DMS79 treated with DMSO at 0.1 percent for 48 hours (cell line): ENCODE measurements at places on chromosomes 5 and 9.

DNA sequence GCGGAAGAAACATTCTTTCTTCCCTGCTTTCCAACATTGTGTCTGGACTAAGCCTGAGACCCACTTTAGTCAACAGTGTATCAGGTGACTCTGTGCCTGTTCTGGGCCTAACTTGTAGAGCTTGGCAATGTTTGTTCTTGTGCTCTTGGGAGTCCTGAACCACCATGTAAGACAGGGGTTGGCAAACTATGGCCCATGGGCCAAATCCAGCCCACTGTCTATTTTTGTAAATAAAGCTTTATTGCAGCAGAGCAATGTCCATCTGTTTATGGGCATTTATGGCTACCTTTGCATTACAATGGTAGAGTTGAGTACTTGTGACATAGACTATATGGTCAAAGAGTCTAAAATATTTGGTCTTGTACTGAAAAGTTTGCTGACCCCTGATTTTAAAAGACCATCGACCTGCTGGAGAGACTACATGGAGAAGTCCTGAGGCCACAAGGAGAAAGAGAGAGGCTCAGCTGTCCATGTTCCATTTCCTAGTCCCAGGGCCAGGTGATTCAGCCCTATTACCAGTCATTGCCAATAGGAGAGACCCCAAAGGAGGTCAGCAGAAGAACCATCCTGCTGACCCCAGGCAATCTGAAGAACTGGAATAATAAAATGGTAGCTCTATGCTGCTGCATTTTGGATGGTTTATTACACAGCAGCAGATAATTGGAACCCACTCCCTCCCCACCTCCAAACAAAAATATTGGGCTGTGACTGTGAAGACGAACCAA lies 211.3 kb downstream of the AUH start:
- no peak for DNase-seq

DNA sequence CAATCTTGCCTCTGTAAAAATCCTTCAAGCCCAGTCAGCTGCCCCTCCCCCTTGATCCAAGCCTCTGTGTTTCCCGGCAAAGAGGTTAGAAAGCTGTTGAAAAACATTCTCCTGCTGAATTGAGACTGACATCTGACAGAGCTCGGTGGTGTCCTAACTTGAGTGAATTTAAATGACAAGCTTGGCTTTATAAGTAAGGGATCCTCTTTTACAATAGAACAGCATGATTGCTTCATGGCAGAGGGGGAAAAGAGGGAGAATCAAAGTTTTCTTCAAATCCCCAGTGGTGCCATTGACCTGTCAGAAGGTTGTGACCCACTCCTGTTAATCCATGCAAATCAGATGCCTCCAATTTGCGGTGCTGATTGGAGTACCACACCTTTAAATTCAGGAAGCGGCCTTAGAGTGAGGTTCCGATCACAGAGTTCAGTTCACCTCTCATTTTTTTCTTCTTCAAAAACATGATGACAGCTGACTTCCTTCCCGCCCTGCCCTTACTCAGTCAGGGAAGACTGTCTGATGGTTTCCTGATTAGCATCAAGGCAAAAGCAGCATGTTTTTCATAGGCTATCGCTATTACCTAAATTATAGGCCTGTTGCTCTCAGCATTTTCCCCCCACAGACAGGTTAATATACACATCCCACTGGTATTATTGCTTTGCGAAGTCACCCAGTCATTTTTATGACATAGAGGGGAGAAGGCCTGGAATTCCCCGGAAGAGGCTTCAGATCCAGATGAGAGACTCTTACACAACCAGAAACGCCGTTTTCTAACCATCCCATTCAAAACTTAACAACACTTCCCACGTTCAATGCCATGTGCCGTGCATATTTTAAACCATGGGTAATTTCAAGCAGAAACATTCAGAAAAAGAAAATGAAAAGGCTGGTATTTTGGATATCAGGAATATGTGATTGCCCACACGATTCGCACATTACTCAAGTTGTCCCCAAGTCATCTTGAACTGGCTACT lies 141.4 kb downstream of the EBF1 start:
- DNase-seq: no peak

DNA sequence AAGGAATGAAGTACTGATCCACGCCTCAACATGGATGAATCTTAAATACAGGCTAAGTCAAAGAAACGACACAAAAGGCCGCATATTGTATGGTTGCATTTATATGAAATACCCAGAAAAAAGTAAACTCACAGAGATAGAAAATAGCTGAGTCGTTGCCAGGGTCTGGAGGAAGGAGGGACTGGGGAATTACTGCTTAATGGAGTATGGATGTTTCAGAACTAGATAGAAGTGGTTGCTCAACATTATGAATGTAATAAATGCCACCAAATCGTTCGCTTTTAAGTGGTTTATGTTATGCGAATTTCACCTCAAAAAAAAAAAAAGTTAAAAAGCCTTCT lies 784 bp upstream of the MSANTD3 start:
- DNase-seq: no peak

- DNase-seq: no peak
These were observed 286.0 kb downstream of the ZSWIM6 start for GRCh38 chr5:61617995-61618525.

DNA sequence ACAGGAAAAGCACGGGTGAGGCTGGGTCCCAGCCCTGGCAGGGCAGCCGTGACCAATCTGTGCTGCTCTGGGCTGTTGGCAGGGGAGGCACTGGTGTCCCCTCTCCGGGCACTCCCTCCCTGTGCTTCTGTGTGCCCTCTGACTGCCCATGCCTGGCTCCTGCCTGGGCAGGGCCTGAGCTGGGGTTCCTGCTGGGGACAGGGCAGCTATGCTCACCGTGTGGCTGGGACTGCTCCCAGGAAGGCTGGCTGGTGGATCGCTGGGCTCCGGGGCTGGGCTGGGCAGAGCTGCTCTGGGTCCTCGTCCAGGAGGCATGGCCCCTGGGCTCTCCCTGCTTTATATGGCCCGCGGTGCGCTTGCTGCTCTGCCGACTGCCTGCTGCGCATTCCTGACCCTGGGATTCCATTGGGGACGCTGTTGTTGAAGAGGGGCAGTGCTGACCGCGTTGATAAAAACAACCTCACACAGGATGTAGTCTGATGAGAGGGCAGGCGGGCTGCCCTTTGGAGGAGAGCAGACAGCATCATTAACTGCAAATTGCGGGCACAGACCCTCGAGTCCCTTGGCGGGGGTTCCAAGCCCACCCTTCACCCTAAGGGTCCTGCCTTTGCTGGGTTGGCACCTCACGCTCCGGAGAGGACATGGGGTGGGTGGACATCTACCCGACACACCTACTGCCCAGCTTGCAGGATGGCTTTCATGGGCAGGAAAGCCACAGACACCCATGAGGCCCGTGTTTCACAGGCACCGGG lies 955 bp downstream of the QRFP start:
- no peak for DNase-seq

- no peak for DNase-seq
These were observed 82.3 kb upstream of the AGXT2 start for GRCh38 chr5:35129921-35130485.

DNA sequence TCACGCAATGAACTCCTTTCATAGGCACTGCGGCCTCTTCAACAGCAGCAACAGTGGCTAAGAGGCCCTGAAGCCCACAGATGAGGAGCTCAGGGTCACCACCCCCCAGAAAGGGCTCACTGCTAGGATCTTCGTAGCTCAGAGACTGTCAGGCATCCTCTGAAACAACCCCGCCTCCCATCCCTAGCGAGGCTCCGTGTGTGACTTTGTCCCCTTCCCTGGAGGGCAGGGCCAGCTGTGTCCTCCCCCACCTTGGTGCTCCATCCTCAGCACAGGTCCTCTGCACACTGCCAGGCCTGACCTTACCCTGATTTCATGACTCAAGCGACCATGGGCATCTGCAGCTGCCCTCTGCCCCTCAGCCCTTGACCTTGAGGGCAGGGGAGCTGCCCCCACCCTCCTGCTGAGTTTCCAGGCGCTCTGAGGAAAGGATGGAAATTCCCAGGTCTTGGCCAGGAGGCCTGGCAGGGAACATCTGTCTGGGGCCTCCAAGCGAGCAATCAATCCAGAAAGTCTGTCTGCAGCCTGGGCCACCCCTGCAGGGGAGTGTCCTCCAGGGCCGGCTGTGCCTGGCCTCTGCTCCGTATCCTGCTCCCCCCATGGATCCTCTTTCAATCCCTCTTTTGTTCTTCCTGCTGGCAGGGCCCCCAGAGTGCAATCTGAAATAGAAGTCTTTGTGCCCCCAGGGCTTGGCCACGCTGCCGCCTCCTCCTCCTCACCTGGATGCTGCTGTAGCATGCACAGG lies 6.8 kb upstream of the IRX4 start:
- no peak for DNase-seq

DNA sequence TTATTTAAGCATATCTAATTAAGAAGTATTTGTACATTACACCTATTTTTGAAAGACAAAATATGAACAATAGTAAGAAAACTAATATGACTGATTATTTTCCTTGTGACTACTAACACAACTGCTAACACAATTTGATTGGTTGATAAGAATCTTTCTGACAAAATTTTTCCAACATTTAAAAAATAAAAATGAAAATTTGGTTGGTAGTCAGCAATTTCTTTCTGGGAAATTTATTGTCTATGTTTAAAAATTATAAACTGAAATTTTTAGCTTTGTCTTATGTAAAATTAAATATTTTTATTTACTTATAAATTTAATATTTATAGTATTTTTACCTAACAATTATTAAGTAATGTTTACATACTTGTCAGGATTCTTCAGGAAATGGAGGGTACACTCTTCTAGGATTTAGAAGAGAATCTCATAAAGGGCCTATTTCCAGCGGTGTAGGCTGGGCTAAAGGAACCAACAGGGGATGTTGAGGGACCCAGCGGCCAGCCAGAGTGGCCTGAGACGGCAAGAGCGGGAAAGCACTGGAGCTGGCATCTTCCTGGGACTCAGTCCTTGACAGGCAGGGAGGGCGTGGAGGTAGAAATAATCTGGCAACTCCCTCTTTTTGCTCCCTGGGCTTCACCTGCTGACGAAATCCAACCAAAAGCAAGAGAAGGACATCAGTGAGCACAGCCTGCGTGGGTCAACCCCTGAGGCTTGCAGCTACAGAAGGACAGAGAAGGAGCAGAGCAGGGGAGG lies 14.7 kb upstream of the FAM120A start:
- no peak for DNase-seq

- DNase-seq: no peak
These were observed 515.9 kb upstream of the CYLC2 start for GRCh38 chr9:102479191-102479590.

DNA sequence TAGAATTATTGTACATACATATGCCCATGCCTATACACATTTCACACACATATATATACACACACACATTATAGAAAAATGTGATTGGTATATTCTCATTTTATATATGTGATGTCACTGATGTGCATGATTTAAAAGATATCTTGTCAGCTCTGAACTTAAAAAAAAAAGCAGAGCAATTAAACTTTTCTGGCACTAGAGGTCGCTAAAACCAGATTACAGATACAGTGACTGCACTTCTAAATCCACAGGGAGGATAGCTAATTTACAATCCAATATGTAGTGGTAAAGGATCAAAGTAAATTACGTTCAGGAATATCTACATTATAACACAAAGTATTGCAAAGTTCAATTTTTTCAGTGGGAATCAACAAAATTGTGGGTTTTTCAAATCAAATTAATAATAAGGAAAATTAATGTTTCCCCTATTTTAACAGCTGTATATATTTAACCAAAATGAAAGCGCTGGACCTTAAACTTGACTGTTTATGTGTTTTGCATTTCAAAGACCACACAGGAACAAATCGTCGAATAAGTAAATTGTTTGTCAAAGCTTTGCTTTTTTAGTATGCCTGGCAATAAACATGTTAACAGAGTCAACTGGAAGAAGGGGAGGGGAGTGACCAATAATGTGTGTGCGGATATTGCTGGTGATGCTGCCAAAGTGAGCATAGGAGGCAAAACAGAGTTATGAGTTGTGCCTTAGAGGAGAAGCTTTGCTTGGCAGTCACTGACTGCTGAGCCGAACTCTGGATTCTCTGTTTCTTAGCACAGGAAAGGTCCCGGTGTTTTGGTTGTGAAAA lies 1201.4 kb upstream of the C9orf72 start:
- DNase-seq: no peak

DNA sequence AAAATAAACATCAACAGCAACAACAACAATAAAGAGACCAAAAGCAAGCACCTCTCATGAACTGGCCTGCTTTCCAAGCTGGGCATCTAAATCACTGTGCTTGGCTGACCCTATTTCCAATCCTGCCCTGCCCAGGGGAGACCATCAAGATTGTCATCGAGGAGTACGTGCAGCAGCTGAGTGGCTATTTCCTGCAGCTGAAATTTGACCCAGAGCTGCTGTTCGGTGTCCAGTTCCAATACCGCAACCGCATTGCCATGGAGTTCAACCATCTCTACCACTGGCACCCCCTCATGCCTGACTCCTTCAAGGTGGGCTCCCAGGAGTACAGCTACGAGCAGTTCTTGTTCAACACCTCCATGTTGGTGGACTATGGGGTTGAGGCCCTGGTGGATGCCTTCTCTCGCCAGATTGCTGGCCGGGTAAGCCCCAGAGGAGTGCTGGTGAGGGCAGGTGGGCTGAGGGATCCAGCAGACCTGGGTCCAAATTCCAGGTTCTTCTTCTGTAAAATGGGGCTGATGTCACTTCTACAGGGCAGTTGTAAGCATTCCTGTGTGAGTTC lies 15.6 kb downstream of the PTGS1 start:
- DNase-seq: no peak

- no peak for DNase-seq
These were observed 14.1 kb upstream of the TNFAIP8 start for GRCh38 chr5:119341452-119342349.

- DNase-seq: peak; percentile 52
These were observed 142.7 kb downstream of the TTLL11 start for GRCh38 chr9:121950441-121950840.

DNA sequence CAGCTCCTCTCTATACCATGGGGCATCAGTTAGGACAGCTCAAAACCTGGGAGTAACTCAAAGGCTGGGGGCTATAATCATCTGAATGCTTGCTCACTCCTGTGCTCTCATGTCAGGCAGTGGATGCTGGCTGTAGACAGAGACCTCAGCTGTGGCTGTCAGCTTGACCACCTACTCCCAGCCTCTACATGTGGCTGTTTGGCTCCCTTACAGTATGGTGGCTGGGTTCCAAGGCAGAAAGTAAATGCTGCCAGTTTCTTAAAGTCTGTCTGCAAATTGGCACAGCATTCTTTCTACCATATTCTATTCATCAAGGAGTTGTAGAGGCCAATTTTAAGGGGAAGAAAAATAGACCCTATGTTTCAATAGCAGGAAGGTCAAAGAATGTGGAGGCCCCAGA lies 66.9 kb downstream of the TMC1 start:
- DNase-seq: no peak
